ENCODE measurements at places on chromosomes 7 and 10. TPM values are rescaled to one million over a fixed set of nuclear protein-coding genes. Genes with fewer than 3 reads are reported as not detected.

DNA sequence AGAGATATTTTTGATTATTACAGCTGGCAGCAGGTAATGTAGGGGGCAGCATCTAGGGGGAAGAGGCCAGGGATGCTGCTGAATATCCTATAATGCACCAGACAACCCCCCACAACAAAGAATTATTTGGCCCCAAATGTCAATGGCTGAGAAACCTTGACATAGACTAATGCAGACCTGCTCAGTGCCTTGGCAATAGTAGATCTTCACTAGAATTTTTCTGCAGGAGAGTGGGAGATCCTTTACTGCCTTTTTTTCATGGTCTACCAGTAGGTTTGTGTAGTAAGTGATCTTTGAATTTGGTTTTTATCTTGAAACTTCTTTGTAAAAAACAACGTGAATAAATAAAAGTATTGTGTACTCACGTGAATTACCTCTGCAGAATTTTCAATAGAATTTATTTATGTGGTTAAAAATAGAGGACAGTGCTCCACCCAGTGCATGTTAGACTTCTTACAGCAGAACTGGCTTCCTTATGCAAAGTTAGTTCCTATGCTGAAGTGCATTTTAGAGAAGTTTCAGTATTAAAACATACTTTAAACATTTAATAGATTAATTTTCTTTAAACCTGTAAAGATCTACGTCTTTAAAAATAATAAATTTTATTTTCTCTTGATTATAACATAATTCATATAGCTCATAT lies 199.6 kb upstream of the HDAC9 start:
- DNase-seq: no peak

Gene SAP25
- total RNA-seq: 11.2 TPM

DNA sequence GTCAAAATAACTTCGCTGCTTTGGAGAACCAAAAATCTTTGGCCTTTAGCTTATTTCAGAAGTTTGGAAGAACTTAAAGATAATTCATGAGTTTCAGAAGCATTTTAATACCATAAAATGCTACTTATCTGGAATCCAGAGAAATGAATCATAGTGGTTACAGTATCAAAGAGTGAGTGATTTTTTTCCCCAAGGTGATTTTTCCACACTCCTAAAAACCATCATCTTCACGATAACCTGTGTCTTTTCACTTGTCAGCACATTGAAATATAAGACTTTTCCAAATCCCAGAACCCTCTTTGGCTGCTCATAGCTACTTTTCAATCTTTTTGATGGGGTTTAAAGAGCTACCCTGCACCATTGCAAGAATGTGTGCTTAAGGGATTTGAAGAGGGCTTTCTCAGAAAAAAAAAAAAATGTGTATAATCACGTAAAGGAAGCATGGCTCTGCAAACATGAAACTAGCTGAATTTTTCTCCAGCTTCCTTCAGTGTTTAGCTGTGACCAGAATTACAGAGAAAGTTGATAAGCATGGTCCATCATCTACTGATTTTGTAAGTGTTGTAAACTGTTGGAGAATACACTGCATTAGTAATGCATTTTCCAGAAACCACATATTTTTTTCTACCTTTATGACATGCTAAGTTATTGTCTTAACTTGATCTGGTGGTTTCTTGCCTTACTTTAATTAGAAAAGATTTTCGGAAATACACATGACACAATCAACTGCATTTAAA lies 134.9 kb downstream of the BICC1 start:
- DNase-seq: no peak

Gene KDM7A
- 24.7 TPM for total RNA-seq

Gene HOXA4
- total RNA-seq: not detected

Gene OGDHL
- total RNA-seq: 2.8 TPM

Gene KCND2
- not detected for total RNA-seq

Gene ADAM22
- 1.5 TPM for total RNA-seq

DNA sequence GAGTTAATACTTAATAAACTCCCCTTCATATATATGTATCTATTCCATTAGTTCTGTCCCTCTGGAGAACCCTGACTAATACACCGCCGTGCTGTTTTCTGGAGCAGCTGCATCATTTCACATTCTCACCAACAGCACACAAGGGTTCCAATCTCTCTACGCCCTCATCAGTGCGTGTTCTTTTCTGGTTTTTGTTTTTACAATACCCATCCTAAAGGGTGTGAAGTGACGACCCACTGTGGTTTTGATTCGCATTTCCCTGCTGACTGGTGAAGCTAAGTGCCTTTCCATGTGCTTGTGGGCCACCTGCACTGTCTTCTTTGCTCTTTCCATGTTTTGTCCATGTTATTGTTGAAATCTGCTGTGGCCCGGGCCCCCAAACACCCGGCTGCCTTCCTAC lies 11.0 kb upstream of the INSIG1 start:
- no peak for DNase-seq

Gene ERVW-1
- not detected for total RNA-seq

DNA sequence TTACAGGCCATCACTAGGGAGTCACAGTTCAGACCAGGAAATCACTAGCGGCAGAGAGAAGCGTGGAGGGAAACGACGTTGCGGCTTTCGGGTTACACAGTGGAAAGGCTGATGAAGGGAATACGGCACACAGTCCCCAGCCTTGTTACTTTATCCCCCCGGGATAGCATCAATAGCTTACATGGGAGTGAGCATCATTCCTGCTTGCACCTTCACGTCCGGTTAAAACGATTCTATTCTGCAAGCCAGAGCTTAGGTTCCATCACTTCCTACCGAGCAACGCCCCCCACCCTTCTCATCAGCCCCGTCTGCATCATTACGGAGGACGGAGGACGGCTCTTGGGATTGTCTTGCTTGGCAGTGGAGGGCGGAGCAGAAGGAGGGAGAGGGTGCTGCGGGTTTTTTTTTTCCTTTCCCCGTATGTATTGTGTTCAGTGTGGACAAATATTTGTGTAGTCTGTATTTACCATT lies 124.9 kb downstream of the CLEC2L start:
- no peak for DNase-seq

DNA sequence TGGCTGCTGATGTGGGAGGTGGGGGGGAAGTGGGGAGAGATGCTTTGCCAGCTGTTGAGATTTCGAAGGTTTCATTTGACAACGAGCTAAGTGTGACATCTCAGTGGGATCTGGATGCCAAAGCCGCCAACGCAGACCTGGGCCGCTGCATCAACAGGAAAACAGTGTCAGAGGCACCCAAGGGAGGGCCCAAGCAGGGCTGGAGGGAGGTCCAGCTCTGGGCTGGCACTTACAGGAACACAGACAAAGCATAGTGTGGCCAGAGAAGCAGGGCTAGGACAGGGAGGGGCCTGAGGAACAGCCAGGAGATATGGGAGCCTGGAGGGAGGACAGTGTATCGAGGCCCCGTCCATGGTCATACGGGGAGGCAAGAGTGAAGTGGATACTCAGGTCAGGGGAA lies 73.1 kb downstream of the GTF2IRD1 start:
- DNase-seq: no peak

Gene GLI3
- not detected for total RNA-seq

Gene LRIT1
- total RNA-seq: not detected

Gene RSPH10B2
- 0.20 TPM for total RNA-seq

DNA sequence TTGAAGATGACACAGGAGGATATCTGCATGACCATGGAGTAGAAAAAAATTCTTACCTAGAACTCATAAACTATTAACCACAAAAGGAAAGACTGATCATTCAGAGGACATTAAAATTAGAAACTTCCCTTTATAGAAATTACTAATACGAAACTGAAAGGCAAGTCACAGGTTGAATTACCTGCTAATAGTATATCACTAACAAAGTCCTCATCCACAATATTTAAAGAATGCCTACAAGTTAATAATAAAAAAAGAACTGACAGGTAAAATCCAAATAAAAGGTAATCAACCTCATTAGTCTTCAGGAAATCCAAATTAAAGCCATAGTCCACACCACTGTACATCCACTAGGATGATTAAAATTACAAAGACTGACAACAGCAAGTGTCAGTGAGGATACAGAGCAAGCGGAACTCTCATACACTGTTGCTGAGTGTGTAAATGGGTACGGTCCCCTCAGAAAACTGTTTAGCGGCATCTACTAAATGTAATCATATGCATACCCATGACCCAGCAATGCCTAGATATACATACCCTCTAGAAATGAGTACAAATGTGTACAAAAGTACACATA lies 71.2 kb downstream of the ARHGAP21 start:
- no peak for DNase-seq

DNA sequence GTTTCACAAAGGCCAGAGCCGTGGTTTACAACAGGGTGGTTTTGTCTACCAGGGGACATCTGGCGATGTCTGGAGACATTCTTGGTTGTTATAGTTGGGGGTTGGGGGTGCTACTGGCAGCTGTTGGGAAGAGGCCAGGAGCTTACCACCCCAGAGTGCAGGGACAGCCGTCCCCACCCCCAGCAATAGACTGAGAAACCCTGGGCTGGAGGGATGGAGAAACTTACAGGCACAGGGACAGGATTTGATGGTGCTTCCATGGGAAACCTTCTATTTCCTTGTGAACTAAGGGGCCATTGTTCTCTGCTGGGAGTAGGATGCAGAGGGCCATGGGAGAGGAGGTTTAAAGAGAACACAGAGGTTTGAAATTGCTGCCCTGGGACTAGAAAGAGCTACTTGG lies 10.9 kb downstream of the ADCK2 start:
- DNase-seq: no peak

DNA sequence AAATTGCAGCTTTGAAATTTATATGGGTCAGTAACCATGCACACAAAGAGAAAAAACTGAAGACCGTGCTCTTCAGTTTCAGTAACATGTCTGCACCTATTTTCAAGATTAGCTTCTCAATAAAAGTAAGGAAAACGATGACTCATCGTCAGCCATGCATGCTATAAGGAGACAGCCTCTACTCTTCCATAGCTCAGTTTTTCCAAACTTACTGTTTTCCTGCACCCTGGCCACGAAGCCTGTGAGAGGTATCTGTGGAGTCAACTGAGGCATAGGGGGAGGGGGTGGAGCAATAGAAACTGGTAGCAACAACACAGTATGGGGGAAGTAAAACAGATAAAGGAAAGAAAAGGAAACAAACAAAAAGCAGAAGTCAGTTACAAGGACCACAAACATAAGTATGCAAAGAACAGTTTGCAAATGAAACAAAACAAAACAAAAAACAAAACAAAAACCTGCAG lies 58.0 kb downstream of the PDSS1 start:
- DNase-seq: no peak

Gene HABP2
- not detected for total RNA-seq

Gene CC2D2B
- 0.96 TPM for total RNA-seq

DNA sequence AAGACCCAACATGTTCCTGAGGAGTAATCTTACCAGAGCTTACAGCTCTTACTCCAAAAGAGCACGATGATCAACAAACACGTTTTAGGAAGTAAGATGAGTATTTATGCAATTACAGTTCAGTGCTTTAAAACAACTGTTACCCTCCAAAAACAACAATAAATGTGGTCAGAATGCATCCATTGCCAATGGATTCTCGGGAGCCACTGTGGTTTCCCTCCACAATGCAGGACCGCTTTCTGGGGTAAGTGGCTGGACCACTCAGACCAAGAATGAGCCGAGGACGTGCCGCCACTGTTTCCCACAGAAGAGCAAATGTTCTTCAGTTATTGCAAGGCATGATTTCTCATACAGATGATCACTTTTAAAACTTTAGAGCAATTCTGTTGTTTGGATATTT lies 232.3 kb upstream of the MKLN1 start:
- DNase-seq: no peak

Gene MSMB
- total RNA-seq: not detected

Gene PITX3
- total RNA-seq: 0.17 TPM

DNA sequence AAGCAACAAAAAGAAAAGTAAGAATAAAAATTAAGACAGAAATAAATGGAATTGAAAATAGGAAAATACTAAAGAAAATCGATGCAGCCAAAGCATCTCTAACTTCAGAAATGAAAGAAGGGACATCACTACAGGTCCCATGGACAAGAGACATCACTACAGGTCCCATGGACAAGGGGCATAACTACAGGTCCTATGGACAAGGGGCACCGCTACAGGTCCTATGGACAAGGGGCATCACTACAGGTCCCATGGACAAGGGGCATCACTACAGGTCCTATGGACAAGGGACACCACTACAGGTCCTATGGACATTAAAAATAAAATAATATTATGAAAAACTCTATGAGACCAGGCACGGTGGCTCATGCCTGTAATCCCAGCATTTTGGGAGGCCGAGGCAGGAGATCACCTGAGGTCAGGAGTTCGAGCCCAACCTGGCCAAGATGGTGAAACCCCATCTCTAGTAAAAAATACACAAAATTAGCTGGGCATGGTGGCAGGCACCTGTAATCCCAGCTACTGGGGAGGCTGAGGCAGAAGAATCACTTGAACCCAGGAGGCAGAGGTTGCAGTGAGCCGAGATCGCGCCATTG lies 101.0 kb upstream of the DNAAF5 start:
- DNase-seq: no peak

DNA sequence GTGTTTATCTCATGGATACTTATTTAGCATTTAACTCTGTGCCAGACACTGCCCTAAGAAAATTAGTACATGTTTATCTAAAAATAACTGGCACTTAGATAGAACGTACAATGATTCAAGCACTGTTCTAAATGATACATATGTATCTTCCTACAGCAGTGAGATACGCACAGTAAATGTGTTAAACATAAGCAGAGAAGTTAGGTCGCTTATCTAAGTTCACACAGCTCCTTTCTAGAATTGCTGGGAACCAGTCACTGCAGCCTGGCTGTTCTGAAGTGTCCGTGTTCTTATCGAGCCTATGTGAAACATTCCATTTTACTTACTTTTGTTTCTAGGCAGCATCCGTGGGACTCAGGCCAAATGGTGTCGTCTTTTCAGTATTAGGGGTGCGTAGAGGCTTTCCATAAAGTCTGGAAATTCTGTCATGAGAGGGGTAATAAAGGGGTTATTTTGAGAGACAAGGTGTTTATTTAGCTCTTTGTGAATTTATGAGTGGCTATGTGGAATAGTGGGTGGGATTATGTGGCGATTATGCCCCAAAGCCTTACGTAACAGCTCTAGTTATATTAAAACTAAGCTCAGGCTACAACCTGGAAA lies 186.9 kb downstream of the SND1 start:
- DNase-seq: no peak

- DNase-seq: no peak
Observed at GRCh38 chr7:46990761-46991160, 591.1 kb downstream of the TNS3 start.

- DNase-seq: no peak
Observed at GRCh38 chr10:76554033-76554408, 1083.6 kb downstream of the KCNMA1 start.

DNA sequence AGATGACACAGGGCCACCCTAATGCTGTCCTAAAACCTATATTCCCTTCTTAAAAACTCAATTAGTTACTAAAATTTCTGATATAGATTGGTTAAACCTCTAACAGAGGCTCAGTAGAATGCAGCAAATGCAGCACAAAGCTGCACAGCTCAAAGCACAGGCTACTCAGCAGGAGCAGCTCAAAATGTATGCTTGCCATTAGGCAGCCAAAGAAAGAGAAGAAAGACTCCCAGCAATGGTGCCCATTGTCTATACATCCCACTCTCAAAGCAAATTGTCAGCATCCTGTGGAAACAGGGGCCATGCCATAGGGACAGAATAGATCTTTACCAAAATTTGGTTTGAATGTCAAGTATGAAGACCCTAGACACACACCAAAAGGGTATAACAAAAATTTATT lies 73.5 kb downstream of the TFPI2 start:
- DNase-seq: no peak

Gene COL28A1
- total RNA-seq: not detected

GRCh38 chr10:6384031-6384430 lies 181.3 kb downstream of the PFKFB3 start:
- no peak for DNase-seq

Measured in activated T-helper 1 cell treated with anti-CD3 and anti-CD28 coated beads, Interleukin-12 subunit alpha, Interleukin-12 subunit beta, Interleukin-2, Interleukin-4 antibody, amounts not matched to agents 30 ng/mL and 10 ng/mL and 1 ng/mL, durations not matched to agents 14 hours and 24 hours and 36 hours (primary cell).